ENCODE measurements at places on chromosomes 6 and 20. TPM values are rescaled to one million over a fixed set of nuclear protein-coding genes. Genes with fewer than 3 reads are reported as not detected.

ZBTB46 gene
- 9.5 TPM for polyA plus RNA-seq

TSBP1 gene
- not detected for polyA plus RNA-seq

RUNX2 gene
- polyA plus RNA-seq: 3.4 TPM

GSTA1 gene
- 2.0 TPM for polyA plus RNA-seq

ZC3H12D gene
- 0.78 TPM for polyA plus RNA-seq

TRIM38 gene
- 11.9 TPM for polyA plus RNA-seq

ECT2L gene
- 1.8 TPM for polyA plus RNA-seq
